ENCODE measurements at places on chromosomes 2 and 18.

DNA sequence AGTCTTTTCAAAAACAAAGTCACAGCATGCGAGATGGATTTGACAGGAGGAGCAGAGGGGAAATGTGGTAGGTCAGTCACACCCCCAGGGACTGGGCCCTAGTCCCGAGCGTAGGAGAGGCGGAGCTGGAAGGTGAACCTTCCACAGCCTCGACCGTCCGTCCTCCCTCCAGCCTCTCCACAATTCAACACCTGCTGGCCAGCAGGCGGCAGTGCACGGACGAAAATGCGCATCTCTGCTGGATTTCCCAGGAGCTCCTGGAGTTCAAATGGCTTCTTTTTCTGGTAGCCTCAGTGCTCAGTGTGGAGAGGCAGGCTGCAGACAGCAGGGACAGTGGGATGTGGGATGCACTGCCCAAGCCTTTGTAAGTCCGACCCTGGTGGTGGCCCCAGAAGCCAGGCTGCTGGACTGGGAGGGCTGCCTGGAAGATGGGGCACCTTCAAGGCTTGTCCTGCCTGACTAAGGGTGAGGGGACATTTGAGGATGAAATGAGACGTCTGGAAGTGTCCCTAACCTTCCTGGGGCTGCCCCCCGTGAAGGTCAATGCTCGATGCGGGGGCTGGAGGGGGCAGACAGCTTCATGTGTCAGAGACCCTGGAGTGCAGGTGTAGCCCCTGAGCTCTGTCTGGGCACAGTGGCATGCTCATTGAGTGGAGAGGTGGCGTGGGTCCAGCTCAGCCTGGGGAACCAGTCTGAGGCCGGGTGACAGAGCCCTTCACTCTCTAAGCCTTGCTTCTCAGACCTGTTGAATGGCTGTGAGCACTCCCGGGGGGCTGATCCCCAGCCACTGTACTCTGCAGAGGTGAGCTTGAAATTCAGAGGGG is 189.5 kb downstream of the TFCP2L1 start:
- DNase-seq = peak; percentile 87

DNA sequence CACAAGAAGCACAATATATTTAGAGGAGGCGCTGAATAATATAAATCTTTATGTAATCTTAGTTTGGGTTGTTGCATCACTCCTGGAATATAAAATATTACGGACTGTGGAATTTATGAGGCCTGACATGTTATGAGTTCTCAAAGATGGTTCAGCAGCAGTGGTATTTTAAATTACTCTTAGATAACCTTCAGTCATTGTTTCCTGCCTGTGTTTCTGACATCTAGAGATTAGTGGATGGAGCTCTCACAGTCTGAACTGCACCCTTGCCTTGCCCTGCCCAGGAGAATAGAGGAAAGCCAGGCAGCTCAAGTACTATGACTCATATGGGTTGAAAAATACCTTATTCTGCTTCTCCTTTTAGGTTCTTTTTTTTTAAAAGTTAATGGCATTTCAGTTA is 70.0 kb downstream of the ACSL3 start:
- peak; percentile 48 for DNase-seq

- DNase-seq = peak; percentile 50
Observed at GRCh38 chr2:65314801-65315441, 87.3 kb downstream of the ACTR2 start.

GRCh38 chr2:230684270-230685168 is 28.1 kb upstream of the CAB39 start:
- DNase-seq = peak; percentile 74

DNA sequence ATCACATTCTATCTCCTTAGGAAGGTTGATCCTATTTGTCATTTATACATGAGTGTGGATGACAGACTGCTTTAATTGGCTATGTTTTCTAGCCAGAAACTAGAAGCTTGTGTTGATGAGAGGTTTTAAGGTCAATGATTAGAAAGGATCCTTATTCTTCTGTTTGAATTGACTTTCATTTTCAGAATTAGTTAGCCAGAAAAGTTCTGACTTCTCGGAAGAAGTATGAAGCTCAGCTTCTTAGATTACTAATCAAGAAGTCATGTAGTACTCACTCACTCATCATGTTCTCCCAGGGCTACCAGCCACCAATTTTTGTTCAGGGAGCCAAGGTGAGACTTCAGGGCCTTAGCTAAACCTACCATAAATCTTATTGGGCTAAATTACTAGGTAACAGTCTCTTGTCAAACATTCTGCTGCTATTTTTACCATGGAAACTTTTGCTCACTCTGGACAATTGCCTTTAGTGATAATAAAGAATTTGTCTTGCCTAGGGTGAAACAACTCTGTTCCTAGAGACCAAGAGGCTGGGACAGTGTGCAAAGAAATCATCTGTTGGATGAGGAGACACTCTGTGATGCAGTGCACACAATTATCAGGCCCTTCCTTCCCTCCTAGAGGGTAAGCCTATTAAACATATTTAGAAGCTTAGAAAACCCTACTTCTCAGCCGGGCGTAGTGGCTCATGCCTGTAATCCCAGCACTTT is 111.6 kb upstream of the DNMT3A start:
- DNase-seq = peak; percentile 14

- peak; percentile 23 for DNase-seq
Observed at GRCh38 chr2:147715807-147716206, 129.0 kb upstream of the ACVR2A start.

- no peak for DNase-seq
Observed at GRCh38 chr2:27690052-27690451, 26.4 kb downstream of the SLC4A1AP start.

GRCh38 chr2:54773838-54774237 is 50.4 kb downstream of the EML6 start:
- DNase-seq = no peak

DNA sequence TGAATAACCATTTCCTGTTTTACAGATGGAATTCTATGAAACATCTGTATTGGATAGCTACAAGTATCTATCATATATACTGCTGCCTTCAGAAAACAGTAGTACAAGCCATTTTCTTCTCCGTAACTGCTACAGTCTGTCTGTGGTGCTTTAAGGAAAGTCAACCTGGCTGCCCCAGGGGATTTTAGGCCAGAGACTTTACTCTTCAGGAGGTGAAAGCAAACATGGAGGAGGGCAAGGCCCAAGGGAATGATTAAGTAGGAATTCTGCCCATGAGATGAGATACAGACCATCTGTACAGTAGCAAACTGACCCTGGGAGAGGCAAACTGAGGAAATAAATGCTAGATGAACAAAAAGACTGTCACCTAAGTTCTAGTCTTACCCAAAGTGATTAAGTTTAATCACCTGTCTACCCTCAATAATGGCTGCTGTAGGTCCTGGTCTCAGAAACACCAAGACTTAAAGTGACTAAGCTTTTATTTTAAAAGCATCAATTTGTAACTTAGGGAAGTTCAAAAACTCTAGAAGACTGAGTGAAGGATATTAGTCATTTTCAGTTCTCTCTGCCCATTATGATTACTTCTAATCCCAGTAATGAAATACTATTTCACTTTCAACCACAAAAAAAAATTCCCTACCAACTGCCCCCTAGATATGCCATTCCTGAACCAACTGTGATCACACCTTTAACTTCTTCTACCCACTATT is 14.8 kb downstream of the MBD2 start:
- no peak for DNase-seq

- no peak for DNase-seq
Observed at GRCh38 chr18:2237706-2238105, 333.6 kb downstream of the METTL4 start.

- peak; percentile 21 for DNase-seq
Observed at GRCh38 chr2:169476459-169476858, 2.8 kb upstream of the BBS5 start.

DNA sequence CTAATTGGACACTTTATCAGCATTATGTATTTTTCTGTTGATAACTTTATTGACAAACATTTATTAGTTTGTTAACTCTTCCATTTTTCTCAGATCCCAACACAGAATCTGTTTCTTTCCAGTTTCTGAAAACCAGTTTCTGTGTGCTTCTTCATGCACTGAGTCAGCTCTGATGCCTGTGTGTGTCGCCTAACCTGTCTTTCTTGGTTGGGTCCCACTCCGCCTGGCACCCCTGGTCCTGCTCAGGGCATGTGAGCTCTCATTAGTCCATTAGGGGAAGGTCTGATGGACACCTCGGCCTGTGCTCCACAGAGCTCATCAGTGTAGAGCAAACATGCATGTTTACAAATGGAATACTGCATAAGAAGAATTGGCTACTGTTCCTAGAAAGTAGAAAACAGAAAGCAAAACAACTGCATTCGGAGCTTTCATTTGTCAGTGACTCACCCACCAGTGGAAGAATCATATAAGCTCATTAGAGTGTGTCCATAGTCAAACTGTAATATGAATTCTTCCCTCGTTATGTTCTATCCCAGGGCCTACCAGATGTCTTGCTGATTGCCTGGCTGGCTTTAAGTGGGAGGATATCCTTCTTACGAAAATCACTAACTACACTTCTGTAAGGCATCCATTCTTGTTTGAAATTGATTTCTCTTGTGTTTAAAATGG is 137.7 kb downstream of the SNTG2 start:
- peak; percentile 17 for DNase-seq

DNA sequence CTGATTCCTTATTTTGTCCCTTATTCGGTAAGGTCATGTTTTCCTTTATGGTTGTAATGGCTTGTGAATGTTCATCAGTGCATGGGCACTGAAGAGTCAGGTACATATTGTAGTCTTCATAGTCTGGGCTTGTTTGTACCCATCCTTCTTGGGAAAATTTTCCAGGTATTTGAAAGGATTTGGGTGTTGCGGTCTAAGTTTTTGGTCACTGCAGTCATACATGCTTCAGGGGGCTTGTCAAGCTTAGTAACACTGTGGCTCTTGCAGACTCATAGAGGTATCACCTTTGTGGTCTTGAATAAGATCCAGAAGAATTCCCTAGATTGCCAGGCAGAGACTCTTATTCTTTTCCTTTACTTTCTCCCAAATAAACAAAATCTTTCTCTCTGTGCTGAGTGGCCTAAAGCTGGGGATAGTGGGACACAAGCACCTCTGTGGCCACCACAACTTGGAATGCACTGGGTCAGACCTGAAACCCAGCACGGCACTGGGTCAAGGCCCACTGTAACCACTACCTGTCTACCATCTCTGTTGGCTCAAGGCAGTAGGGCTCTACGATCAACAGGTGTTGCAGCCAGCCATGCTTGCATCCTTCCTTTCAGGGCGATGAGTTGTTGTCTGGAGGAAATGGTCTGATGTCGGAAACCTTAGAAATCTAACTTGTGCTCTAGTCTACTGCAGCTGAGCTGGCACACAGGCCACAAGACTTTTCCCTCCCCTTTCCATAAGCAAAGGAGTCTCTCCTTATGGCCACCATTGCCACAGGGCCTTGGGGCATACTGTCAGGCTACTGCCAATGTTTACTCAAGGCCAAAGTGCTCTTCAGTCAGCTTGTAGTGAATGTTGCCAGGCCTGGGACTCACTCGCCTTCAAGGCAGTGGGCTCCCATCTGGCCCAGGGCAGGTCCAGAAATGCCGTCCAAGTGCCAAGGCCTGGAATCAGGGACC is 21.5 kb downstream of the IL1RN start:
- DNase-seq = no peak

- DNase-seq = no peak
Observed at GRCh38 chr18:74378179-74378682, 62.6 kb downstream of the C18orf63 start.

DNA sequence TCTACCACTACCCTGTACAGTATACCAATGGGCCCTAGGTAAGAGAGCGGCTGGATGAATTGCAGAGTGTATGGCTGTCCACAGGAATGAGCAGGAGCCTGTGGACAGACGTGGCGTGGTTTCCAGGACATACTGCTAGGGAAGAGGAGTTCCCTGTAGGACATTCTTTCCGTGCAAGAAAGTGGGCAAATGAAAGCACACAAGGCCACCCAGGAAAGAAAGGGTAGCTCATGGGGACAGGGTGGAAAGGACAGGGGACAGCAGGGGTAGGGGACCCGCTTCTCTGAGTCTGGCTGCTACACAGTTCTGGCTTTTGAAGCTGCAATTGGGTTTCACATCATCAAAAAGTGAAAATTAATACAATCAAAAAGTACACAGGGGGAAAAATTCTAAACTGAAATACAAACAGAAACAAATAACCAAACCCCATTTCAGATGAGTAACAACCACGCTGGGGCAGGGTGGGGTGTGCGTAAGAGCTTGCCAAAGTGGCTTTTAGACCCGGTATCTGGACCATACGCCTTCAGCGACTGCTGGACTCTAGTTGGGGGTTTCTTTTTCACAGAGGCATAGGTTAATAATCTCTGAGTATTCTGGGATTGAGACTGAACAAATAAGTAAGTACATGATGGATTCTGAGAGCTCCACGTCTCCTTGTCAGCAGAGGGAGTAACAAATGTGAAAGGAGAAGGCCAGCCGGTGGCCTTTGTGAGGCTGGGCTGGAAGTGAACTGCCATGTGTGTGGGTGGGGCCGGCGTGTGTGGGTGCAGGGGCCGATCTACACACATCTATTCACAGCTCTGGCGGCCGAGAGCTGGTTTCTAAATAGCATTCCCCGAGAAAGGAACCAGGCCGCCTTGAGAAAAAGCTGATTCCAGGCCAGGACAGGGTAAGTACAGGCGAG is 84.0 kb downstream of the HDAC4 start:
- DNase-seq = peak; percentile 67

DNA sequence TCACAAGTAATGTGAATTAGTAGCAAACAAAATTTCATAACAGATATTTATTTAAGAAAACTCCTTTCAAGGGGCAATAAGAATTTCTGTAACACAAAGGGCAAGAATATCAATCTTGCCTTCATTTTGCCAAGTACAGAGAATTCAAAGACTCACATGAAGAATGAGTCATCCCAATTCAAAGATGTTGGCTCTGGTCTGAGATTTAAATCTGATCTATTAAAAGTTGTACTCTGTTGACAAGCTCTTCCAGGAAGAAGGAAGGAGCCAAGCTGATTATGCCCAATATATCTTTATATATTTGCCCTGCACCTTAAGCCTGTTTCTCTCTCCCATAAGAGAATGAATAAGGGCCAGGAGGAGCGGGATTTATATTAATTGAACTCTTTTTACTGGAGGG is 55.9 kb upstream of the RPE start:
- DNase-seq = peak; percentile 57

- DNase-seq = no peak
Observed at GRCh38 chr2:4695281-4695861, 992.0 kb downstream of the DCDC2C start.

DNA sequence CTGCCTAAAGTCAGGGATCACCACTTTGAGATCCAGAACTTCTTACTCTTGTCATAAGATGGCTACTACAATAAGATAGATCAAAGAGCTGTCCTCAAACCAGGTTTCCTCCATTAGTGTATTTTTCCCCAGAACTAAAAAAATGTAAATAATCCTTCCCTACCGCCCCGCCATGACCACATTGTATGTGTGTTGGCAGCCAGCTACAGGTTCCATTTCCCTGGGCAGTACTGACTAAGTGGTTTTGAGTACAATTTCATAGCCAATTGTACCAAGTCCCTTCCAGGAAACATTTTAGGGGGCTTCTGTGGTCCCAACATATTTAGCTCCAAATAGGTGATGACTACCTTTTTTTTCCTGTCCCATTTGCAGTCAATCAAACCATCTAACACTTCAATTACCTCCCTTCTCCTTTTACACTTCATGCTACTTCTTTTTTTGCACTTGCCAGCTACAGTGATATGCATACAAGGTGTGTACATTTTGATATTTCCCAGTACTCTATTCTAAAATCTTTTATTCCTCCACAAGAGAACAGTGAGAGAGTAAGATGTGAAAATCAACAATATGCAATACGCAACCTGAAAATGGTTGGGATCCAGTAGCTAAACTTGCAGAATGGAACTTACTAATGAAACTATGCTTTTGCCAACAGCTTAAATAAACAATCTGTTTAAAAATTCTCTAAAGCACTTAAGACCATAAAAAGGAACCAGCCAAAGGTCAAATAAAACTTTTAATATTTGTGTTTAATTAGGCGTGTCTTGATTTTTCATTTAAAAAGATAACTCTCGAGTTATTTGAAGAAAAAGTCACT is 3.9 kb downstream of the PUM2 start:
- DNase-seq = peak; percentile 37

- DNase-seq = peak; percentile 4
Observed at GRCh38 chr2:181305301-181306123, 151.7 kb upstream of the ITGA4 start.

All from astrocyte of the hippocampus (primary cell).